RWPE2 (cell line): ENCODE measurements at places on chromosomes 1 and 21.

DNA sequence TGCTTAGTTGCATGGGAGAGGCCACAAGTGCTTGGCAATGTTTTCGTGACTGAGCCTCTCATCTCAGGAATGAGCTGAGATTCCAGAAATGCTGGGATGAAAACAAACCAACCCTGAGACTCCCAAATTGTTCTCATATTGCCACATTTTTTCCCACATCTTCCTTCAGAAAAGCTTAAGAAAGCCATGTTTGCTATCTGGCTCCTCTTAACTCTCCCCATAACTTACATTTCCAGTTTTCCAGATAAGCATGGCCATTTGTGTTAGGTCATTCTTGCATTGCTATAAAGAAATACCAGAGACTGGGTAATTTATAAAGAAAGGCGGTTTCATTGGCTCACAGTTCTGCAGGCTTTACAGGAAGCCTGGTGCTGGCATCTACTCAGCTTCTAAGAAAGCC, 17.2 kb downstream of the DSCAM start:
- no peak for DNase-seq

DNA sequence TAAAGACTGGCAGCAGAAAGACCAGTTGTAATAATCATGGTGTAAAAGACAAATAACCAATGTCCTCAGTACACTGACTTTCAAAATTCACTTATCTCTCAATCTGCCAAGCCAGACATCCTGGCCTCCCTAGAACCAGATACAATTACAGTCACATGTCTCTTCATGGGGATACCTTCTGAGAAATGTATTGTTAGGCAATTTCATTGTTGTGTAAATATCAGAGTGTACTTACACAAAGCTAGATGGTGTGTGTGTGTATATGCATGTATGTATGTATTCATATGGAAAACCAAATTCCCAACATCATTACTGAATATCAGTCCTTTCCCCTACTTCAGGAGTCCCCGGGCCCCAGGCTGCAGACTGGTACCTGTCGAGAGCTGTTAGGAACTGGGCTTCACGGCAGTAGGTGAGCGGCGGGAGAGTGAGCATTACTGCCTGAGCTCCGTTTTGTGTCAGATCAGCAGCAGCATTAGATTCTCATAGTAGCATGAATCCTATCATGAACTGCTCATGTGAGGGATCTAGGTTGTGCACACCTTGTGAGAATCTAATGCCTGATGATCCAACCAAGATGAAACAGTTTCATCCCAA, 65.3 kb upstream of the ZNF326 start:
- DNase-seq: no peak

- DNase-seq: no peak
Measured at GRCh38 chr1:43952731-43953346, 6.1 kb downstream of the IPO13 start.

DNA sequence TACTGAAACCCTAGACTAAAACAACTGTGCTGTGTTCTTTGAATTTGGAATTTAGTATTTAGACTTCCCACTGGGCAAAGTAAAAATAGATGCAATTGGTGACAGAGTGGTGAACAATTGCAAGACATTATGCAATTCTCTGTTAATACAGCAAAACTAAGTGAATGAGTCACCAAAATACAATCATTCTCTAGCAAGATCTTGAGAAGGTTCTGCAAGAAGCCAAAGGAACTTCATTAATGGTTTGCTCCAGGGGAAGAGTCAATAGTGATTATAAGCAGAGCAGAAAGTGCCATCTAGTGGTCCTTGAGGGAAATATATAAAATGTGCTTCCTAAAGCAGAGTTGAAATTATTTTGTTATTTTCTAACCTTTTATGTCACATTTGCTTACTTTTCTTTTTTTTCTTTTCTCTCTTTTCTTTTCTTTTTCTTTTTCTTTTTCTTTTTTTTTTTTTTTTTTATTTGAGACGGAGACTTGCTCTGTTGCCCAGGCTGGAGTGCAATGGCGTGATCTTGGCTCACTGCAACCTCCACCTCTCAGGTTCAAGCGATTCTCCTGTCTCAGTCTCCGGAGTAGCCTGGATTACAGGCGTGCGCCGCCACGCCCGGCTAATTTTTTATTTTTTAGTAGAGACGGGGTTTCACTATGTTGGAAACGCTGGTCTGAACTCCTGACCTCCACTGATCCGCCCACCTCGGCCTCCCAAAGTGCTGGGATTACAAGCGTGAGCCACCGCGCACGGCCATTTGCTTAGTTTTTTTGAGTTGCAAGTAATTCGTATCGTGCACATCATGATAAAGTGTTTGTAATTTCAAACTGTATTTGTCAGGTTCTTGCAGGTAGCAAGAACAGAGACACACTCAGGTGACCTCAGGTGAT, 99.2 kb downstream of the CTH start:
- DNase-seq: no peak

DNA sequence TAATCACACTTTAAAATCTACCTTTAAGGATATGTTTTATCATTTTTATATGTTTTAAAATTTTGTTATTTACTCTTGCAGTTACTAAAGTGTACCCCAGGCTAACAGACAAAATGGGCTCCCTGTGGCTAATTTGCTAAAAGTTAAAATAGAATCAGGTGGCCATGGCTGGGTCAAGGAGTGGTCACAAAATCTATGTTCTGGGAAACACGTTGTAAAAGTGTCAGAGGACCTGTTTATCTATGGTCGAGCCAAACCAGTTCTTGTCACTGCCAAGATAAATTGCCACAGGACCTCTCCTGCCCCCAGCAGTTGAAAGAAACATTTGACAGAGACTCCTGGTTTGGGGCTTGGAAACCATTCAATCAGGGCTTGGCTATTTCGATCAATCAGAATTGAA, 21.2 kb upstream of the TTLL7 start:
- no peak for DNase-seq

GRCh38 chr21:39881661-39882060, 14.4 kb downstream of the PCP4 start:
- DNase-seq: no peak

DNA sequence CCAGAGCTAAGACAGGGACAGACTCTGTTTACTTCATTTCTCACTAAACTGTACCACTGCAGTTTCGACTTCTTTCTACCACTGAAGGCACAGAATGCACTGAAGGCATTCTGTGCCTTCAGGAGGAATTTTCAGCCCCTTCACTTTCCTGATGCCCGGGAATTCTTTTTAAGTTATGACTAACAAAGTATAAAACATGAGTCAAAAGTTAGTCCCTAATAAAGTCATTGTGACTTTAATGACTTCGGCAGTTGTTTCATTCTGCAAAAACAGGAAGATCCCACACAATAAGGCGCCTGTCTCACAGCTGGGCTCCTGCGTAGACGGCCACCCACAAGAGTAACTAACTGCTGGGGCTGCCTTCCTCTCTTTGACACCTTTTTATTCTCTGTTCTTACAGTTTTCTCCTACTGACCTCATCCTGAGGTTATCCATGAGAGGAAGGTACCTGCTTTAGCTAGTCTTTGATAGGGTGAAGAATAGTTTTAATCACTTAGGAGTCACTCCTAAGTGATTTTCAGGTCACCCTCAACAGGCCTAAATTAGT, 183.9 kb upstream of the SGIP1 start:
- no peak for DNase-seq

DNA sequence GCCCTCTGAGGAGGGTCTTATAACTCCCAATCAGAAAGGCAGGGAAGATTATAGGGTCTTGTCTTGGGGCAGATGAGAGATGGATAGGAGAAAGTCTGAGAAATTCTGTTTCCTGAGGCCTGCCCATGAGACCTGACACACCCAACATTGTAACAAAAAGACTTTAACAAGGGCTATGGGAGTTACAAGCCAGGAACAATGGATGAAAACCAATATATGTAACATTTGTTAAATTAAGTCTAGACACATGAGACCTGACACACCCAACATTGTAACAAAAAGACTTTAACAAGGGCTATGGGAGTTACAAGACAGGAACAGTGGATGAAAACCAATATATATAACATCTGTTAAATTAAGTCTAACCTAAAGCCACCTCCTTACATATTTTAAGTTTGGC, 21.8 kb downstream of the NRDC start:
- DNase-seq: no peak

DNA sequence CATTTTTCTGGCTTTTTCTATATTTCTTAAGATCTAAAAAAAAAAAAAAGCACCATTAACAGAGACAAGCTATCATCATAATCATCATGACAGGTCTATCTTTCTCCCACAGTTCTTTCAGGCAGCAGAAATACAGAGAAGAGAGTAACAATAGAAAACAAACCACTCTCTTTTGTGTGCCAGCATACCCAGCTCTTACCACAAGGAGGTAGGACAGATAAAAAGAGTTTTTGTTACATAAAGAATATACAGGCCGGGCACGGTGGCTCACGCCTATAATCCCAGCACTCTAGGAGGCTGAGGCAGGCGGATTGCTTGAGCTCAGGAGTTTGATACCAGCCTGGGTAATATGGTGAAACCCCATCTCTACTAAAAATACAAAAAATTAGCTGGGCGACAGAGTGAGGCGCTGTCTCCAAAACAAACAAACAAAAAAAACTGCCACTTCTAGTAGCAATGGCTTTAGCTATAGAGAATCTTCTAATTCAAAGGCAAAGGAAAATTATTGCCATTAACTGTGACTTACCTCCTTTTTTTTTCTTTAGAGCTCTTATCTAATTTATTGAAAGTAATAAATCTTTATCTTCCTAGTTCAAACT, 39.7 kb downstream of the ANKRD13C start:
- no peak for DNase-seq
